Natural killer cell (primary cell): ENCODE measurements at places on chromosomes 2 and 18. TPM values are rescaled to one million over a fixed set of nuclear protein-coding genes. Genes with fewer than 3 reads are reported as not detected.

The CASP10 gene
- total RNA-seq, result 67.4 TPM

The SP140 gene
- 77.4 TPM for total RNA-seq

The UGT1A4 gene
- total RNA-seq, result not detected

The SCYGR4 gene
- not detected for total RNA-seq

The FAP gene
- total RNA-seq, result not detected

The DYNAP gene
- not detected for total RNA-seq

The NOL4 gene
- not detected for total RNA-seq

The TEX44 gene
- not detected for total RNA-seq

DNA sequence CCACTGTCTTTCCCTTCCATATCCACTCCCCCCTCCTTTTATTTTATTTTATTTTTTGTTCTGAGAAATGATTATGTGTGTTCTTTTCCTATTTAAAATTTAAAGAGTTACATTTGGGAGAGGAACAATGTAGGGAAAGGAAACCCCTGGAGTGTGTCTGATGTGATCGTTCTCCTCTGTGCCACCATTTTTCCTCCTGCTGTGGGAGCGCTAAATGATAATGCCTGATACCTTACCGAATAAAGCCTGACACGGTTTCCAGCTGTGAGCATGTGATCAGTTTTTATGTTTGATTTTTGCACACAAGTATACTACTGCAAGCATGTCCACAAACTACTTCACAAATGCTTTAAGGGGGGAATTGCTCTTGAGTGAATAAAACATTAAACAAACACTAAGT, 317.8 kb upstream of the FANCL start:
- no peaks in the 10 kb centered on the region for H3K27me3 ChIP-seq
- DNase-seq, result no peak
- no peak overlapping the region for H3K27ac ChIP-seq
- H3K4me3 ChIP-seq, result no peak overlapping the region
- H3K36me3 ChIP-seq, result no peaks in the 10 kb centered on the region

GRCh38 chr2:11711751-11712150, 34.7 kb upstream of the LPIN1 start:
- no peak overlapping the region for H3K4me3 ChIP-seq
- no peaks in the 10 kb centered on the region for H3K36me3 ChIP-seq
- no peak overlapping the region for H3K27ac ChIP-seq

GRCh38 chr18:22423878-22424564, 6.3 kb upstream of the CTAGE1 start:
- no peak overlapping the region for H3K4me3 ChIP-seq
- H3K27me3 ChIP-seq, result no peaks in the 10 kb centered on the region
- no peak overlapping the region for H3K27ac ChIP-seq
- peaks cover 7% of the 10 kb centered on the region for H3K4me1 ChIP-seq
- H3K36me3 ChIP-seq, result no peaks in the 10 kb centered on the region

DNA sequence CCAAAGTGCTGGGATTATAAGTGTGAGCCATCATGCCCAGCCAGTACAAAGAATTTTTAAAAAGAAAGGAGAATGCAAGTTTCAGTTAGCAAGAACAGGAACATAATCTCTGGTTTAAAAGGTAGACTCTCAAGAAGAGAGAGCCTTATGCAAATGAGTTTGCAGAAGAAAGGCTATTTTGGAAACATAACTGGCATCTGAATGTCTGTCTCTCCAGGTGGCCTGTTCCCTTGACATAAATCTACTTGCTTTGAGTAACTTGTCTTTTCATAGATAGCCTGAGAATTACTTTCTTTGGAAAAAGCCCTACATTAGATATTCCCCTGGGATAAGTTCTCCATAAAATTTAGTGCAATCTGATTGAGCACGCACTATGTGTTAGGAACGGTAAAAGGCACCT, 109.6 kb downstream of the ICOS start:
- no peak overlapping the region for H3K4me3 ChIP-seq
- H3K4me1 ChIP-seq, result peaks cover 5% of the 10 kb centered on the region
- H3K36me3 ChIP-seq, result no peaks in the 10 kb centered on the region
- no peak overlapping the region for H3K27ac ChIP-seq
- no peak for DNase-seq

DNA sequence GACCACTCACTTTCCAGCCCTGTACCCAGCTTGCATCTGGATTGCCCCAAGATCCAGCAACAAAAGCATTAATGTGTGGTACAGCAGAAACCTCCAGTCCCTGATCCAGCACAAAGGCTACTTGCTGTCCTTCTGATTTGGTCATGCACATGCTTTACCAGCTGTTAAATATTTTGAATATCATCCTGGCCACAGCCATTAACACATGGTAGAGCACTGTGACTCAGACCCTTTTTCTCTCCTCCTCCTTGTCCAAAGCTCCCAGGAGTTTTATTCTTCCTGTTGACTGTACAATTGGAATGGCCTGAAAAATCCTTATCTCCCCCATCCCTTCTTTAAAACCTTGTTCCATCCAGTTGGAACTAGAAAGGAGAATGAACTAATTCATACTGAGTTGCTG, 419.7 kb upstream of the TNP1 start:
- H3K4me1 ChIP-seq, result no peaks in the 10 kb centered on the region
- DNase-seq, result no peak
- no peak overlapping the region for H3K4me3 ChIP-seq
- no peak overlapping the region for H3K27ac ChIP-seq

DNA sequence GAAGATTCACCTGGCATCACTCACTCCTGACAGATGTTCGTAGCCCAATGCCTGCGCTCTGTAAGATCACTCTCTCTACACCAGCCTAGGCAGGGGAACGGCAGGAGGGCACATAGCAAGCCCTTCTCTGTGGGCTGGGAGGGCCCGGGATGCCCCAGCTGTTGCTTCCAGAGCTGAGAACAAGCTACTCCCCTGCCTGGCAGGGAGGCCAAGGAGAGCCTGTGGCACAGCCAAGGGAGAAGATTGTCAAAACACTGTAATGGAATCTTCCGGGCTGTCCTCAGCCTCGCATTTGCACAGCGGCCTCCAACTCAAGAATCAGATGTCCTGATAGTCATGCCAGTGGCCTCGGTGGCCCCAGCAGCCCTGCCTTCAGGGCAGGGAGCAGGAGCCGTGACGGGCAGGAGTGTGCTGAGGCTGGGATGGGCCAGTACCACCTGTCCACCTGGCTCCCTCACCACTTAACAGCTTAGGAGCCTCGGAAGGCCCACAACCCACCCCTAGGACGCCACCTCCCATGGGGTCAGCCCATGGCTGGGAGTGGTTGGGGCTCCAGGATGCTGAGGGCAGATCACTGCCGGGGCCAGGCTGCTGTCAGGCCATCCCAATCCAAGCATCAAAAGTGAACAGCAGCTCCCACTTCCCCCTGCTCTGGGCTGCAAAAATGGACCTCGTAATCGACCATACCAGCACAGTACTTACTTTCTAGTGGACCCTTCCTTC, 21.9 kb upstream of the SLC35F6 start:
- peaks cover 26% of the 10 kb centered on the region for H3K4me1 ChIP-seq
- H3K27me3 ChIP-seq, result peaks cover 6% of the 10 kb centered on the region
- no peak for DNase-seq
- no peak overlapping the region for H3K4me3 ChIP-seq

DNA sequence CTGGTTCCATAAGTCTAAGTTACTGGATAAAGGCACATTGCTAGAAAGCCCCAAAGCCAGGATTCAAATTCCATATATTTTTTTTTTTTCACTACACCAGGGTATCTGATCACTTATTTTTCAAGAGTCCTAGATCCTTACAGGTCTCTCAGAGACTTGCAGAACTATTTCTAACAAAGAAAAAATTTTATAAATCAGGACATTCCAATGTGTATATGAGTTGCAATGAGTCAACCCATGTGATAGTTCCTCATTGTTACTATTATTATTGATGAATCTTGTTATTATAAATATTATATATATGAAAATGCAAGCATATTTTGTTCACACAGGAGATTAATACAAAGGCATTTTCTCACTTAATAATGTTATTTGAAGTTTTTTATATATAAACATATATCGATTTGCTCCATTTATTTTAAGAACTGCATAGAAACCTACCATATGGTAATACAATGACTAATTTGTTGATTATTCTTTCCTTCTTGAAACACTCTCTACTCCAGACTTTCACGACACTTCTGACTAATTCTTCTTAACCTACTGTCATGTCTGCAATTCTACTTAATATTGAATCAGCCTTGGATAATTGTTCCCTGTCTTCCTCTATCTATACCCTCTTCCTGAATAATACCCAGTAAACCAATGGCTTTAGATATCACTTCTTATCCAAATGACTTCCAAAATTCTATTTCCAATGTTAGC, 968.4 kb upstream of the NRXN1 start:
- no peaks in the 10 kb centered on the region for H3K4me1 ChIP-seq
- H3K4me3 ChIP-seq, result no peak overlapping the region
- no peak overlapping the region for H3K27ac ChIP-seq
- DNase-seq, result no peak
- no peaks in the 10 kb centered on the region for H3K36me3 ChIP-seq
- H3K27me3 ChIP-seq, result no peaks in the 10 kb centered on the region

- no peaks in the 10 kb centered on the region for H3K36me3 ChIP-seq
- no peak overlapping the region for H3K27ac ChIP-seq
- peaks cover 17% of the 10 kb centered on the region for H3K27me3 ChIP-seq
Observed at GRCh38 chr2:37378411-37378810, 34.0 kb downstream of the QPCT start.

DNA sequence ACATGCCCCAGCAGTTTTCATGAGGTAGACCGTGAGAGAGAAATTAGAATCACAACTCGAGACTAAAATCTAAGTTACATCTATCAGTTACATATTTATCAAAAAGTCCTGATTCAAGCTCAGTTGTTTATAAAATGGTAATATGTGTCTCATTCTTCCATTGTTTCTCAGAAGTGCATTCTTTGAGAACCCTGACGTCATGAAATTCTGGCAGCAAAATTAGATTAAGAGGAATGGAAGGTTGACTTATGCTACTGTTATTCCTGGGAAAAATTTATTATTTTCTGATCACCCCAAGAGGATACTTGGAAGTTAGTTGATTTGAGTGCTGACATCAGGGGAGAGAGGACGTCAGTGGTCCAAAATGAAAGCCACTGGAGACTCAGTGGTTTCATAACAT, 1864.8 kb upstream of the LRRTM1 start:
- H3K4me3 ChIP-seq, result no peak overlapping the region
- no peaks in the 10 kb centered on the region for H3K27me3 ChIP-seq
- DNase-seq, result no peak
- H3K36me3 ChIP-seq, result no peaks in the 10 kb centered on the region

DNA sequence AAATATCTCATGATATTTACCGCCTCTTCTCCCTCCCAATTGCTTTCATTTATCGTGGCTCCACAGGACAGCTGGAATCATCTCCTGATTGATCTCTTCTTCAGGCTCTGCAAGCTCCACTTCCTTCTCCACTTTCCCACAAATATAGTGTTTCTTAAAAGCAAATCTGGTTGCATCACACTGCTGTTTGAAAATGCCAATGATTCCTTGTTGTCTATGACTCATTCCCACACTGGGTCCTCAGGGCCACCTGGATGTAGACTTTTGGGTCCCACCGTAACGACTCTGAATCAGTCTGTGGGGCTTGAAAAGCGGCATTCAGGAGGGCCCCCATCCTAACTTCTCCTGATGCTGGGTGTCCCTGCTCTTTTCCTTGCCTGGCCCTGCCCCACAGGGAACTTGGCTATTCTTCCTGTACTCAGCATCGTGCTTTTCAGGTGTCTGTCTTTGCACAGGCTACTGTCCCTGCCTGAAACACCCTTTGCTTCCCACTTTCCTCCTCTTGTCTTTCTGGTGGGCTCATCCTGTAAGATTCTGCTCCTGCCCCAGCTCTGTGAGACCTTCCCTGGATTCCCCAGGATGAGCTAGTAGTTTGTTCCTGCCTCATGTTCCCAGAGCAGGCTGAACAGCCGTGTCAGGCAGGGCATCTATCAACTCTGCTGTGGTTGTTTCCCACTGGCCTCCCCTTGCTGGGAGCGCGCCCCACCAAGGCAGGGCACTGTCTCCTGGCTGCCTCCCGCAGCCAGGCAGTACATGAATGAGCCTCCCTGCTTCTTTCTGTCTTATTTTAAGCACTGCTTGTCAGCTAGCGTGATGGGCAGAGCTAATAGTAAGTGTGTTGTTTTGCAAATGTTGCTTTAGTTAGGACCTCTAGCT, 111.9 kb downstream of the KCTD1 start:
- no peak overlapping the region for H3K27ac ChIP-seq
- no peak overlapping the region for H3K4me3 ChIP-seq
- H3K4me1 ChIP-seq, result no peaks in the 10 kb centered on the region
- no peak for DNase-seq
- peaks cover 2% of the 10 kb centered on the region for H3K27me3 ChIP-seq

DNA sequence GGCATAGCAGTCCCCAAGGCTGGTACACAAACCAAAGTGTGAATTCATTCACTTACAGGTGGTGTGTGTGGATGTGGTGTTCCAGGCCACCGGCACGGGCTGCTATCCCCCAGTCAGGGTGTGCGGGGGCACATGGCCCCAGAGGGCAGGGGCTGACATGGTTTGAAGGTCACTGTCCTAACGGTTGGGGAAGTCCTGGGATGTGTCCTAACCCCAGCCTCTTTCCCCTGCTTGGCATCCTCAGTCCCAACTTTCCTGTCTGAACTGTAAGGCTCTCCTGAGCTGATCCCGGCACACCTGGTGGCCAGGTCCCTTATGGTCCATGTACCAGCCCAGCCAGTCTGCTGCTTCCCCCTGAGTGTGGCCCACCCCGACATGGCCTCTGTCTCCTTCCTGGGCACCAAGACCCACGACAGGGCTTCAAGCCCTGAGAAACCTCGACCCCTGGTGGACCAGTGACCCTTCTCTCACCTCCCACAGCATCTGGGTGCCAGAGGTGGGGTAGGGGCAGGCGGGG, 2.4 kb upstream of the TMEM185B start:
- no peaks in the 10 kb centered on the region for H3K36me3 ChIP-seq

DNA sequence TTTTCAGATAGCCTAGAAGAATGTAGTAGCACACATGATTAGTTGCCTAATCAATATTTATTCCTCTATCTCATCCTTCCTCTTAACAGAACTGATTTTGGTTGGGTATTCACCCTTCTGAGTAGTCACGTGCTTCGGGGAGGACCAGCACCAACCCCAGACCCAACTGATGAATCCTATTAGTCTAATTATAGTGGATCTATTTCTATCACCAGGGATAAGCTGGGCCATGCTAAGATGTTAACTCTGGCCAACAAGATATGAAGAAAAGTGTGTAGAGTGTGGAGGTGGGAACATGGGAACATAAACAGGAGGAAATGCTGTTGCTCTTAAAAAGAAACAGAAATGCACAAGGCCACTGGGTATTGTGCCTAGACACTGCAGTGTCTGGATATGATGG, 119.9 kb downstream of the THADA start:
- no peaks in the 10 kb centered on the region for H3K4me1 ChIP-seq
- H3K27ac ChIP-seq, result no peak overlapping the region
- DNase-seq, result no peak
- no peaks in the 10 kb centered on the region for H3K27me3 ChIP-seq
- H3K4me3 ChIP-seq, result no peak overlapping the region
- H3K36me3 ChIP-seq, result peaks cover 12% of the 10 kb centered on the region

GRCh38 chr2:53381271-53381670, 386.3 kb upstream of the CHAC2 start:
- no peak overlapping the region for H3K4me3 ChIP-seq
- H3K36me3 ChIP-seq, result no peaks in the 10 kb centered on the region
- no peaks in the 10 kb centered on the region for H3K4me1 ChIP-seq
- DNase-seq, result no peak
- H3K27me3 ChIP-seq, result no peaks in the 10 kb centered on the region
- H3K27ac ChIP-seq, result no peak overlapping the region
